T-cell (primary cell): ENCODE measurements at places on chromosomes 2 and 18. TPM values are rescaled to one million over a fixed set of nuclear protein-coding genes. Genes with fewer than 3 reads are reported as not detected.

The ASTL gene
- 5.4 TPM for total RNA-seq

The AKAIN1 gene
- not detected for total RNA-seq

The BOK gene
- total RNA-seq: 0.35 TPM

The PRLH gene
- total RNA-seq: not detected

The UGT1A5 gene
- not detected for total RNA-seq

The SCN2A gene
- not detected for total RNA-seq

The ASPRV1 gene
- total RNA-seq: 1.8 TPM

The CENPA gene
- total RNA-seq: 0.55 TPM
